ENCODE measurements at places on chromosomes 1 and 21.

DNA sequence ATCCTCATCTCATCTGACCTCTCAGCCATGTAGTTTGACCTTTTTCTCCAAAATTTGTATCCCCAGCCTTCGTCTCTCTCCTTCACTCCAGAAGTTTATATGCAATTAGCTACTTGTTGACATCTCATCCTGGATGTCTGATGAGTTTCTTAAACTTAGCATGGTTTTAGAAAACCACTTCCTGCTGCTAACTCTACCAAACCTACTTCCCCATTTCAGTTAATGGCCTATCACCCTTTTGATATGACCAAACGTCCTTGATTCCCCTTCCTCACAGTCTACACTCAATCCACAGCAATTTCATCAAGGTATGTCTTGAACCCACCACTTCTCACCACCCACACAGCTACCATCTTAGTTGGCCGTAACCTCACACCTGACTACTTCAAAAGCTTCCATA is 121.9 kb downstream of the LRRC40 start:
- no peak for DNase-seq

- DNase-seq, result no peak
These were observed 42.6 kb downstream of the BACE2 start for GRCh38 chr21:41210426-41211059.

GRCh38 chr1:168246506-168246905 is 20.7 kb downstream of the SFT2D2 start:
- DNase-seq, result no peak

DNA sequence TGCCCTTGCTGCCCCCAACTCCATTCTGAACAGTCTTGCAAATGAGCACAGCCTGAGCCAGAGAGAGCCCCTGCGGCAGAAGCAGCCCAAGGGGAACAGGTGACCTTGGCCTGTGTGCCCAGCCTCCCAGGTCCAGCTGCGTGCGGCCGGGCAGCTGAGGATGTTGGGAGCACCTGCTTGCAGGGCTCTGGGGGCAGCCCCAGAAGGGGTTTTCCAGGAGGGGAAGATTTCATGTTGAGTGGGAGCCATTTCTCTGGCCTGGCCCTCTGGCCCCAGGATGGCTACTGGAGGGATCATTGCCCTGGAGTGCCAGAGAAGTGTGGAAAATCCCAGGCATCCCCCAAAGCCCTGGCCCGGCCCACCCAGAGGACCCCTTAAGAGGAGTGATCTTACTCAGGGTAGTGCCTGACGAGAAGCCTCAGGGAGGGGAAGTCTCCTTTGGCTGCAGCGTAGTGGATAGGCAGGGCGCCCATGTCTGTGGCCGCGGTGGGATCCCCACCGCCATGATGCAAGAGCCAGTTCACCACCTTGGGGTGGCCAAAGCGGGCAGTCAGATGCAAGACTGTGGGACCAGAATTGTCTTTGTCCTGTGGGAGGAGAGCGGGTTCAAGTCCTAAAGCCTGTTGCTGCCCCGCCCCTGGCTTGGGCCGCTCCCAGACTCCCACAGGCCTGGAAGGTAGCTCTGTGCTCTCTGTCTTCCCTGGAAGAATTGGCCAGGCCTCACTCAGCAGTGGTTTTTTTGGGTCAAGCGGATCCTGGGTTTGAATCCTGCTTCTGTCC is 20.6 kb upstream of the RNU1-4 start:
- no peak for DNase-seq

GRCh38 chr1:59159557-59160203 is 137.2 kb upstream of the FGGY start:
- DNase-seq, result no peak

DNA sequence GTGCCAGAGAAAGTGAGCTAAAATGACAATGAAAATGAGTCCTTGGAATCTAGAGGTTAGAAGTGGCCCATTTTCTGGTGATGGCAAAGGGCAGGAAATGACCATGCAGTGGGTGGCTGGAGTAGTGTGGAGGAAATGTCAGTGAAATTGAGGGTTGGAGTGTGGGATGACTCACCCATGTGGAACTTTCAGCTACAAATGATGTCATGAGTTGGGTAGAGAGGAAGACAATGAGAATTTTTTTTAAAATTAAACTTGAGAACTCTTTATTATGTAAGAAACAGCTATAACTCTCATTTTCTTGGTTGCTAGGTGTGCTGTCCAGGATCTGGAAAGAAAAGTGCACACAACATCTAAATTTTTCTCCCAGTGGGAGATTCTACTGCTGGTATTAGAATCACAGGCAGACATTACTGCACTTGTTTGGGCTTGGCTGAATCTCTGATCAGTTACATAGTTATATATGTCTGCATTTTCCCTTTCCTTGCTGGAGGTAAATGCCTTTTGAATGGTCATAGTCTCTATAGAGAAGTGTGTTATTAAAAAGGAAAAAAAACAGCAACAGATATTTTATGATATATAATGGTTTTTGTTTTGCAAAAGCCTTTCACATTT is 56.8 kb upstream of the GNG12 start:
- DNase-seq, result no peak

- no peak for DNase-seq
These were observed 11.9 kb downstream of the KLHL12 start for GRCh38 chr1:202915146-202915545.
